Ovary (tissue), 10 donors: ENCODE measurements at places on chromosomes 11 and 22. TPM values are rescaled to one million over a fixed set of nuclear protein-coding genes. Genes with fewer than 3 reads are reported as not detected.

- no peak for DNase-seq
Measured at GRCh38 chr11:15288863-15289262, 174.1 kb downstream of the INSC start.

GRCh38 chr11:119937412-119937811 lies 200.5 kb downstream of the TRIM29 start:
- no peak for DNase-seq

DNA sequence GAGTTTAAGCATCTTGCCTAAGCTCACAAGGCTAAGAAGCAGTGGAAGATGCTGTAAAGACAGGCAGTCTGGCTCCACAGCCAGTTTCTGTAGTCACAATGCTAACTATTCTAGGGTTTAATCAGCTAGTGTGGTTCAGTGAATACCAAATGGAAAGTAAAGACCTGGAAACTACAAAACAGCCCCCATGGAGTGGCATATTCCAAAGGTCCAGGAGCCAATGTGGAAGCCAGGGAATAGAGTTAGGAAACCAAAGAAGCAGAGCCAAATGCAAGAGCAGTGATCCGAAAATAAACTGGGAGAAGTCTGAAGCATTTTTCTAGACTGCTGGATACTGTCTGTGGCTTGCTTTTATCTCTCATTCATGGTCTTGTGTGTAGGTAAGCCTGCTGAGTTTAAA lies 731.2 kb upstream of the ANO5 start:
- DNase-seq, result no peak

GRCh38 chr11:1783725-1784529 lies 20.2 kb upstream of the CTSD start:
- DNase-seq, result no peak

GRCh38 chr11:29200791-29201562 lies 815.9 kb downstream of the KCNA4 start:
- no peak for DNase-seq

GRCh38 chr22:42626951-42627625 lies 12.4 kb upstream of the POLDIP3 start:
- DNase-seq, result no peak

Gene DEPDC7
- total RNA-seq, result 3.2 TPM

Gene NPTXR
- total RNA-seq, result 18.3 TPM

Gene MOB2
- total RNA-seq, result 31.3 TPM

Gene ZFP91
- total RNA-seq, result 42.8 TPM

DNA sequence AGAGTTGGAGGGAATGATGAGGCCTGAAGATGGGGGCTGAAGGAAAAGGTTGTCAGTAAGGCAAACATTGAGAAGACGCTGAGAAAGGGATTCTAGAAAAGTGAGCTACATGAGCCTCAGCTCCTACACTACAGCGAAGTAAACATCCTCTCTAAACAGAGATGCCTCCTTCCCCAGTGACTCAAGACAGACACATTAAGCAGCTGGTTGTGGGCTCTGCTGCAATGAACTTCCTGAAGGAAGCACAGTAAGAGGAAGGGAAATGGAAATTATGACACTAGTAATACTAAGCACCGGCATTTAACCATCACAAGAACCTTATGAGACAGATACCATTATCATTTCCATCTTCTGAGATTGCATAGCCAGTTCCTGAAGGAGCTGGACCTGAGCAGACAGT lies 190.5 kb downstream of the C11orf87 start:
- DNase-seq, result no peak

- no peak for DNase-seq
Measured at GRCh38 chr11:61625525-61625924, 44.6 kb upstream of the SYT7 start.

DNA sequence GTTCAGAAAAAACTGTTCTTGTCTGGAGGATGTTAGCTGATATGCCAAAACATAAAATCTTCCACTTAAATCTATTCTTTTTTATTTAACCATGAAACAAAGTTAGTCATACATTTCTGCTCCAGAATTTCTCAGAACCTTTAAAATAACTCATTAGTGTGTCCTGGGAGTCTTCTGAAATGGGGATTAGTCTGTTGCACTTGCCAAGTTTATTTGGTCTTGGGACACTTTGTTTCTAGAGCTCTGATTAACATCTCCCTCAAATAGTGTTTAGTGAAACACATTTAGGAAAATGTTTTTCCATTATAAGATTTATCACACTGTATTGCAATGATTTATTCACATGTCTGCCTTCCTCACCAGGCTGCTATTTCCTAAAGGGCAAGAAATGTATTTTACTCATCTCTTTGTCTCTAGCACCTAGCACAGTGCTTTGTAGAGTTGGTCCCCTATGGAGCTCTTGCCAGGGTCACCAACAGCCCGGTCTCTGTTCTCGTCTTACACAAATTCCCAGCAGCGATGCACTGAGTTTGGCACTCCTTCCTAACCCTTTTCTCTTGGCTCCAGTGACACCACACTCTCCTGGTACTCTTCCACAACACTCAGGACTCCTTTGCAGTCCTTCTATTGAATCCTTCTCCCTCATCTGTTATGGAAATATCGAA lies 189.2 kb downstream of the CSNK2A3 start:
- DNase-seq, result no peak

- peak; percentile 64 for DNase-seq
Measured at GRCh38 chr11:36265793-36266628, 23.2 kb downstream of the COMMD9 start.

DNA sequence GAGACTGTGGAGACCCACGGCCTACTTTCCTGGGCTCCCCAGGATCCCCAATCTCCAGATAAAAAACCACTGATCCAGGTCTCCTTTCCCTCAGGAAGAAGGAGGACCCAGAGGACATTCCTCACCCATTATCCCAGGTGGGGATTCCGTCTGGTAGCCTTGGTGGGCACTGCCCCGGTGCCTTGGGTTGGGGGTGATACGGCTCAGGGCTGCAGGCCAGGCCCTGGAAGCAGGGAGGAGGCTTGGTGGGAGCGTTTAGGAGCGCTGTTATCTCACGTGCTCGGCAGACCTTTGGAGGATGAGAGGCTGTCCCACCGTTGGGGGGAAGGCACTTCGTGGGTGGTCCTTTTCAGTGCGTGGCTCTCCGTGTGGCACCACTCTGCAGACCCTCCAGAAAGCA lies 926.3 kb downstream of the BRD1 start:
- no peak for DNase-seq

GRCh38 chr11:27115051-27115650 lies 74.5 kb downstream of the BBOX1 start:
- no peak for DNase-seq

DNA sequence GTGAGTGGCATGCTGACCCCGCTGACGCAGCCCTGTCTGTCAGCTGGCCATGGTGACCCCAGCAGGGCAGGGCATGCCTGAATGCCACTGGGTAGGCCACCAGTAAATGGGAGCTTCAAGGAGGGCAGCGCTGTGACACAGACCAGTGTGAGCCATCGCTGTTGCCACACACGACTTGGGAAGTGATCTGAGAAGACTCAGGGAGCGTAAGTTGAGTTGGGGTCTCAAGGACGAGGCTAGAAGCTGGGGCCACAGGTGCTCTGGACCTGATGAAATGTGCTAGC lies 28.2 kb downstream of the MPPED1 start:
- DNase-seq, result no peak

Gene TRIM34
- total RNA-seq, result 5.0 TPM

Gene CCDC87
- 0.33 TPM for total RNA-seq

DNA sequence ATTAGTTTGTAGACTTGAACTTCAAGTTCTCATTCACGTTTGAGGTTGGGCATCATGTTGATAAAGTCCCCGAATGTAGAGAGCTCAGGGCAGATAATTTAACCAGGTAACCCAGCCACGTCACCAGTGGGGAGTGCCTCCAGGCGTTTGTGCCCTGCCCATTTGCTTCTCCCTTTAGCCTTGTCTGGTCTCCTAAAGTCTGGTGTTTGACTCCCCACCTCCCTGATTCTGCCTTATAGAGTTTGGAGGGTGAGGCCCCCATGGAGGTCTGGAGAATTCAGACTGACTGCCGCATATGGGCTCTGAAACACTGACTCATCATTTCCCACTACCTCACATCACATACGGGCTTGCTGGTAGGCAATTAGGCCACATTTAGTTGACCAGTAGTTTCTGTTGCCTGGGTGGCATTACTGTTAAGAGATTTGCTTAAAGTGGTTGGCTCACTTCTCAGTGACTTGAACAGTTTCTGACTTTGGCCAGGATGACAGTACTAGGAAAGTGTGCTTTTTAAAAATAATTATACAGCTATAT lies 99.3 kb upstream of the GAL start:
- no peak for DNase-seq
